HTR-8/SVneo (cell line): ENCODE measurements at places on chromosomes 2 and 18.

- DNase-seq = no peak
Measured at GRCh38 chr2:144270951-144271350, 249.0 kb downstream of the ZEB2 start.

GRCh38 chr2:66827851-66828250 is 392.9 kb downstream of the MEIS1 start:
- no peak for DNase-seq

DNA sequence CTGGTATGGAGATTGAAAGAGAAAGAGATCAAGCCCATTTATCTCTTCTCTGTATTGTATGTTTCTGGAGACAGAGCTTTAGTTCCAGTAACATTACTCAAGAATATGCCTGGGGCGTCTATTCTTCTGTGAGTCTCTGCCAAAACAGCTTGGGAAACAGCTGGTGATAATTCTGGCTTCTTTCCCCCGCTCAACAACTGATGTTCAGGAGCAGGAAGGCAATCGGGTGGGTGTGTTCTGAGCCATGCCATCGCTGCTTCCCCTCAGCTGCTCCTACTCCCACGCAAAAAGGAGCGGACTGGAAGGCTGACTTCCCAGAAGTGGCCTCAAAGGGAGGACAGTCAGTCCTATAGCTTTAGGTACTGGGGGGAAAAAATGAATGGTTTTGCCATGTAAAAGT is 695.1 kb downstream of the PLCL1 start:
- DNase-seq = no peak

DNA sequence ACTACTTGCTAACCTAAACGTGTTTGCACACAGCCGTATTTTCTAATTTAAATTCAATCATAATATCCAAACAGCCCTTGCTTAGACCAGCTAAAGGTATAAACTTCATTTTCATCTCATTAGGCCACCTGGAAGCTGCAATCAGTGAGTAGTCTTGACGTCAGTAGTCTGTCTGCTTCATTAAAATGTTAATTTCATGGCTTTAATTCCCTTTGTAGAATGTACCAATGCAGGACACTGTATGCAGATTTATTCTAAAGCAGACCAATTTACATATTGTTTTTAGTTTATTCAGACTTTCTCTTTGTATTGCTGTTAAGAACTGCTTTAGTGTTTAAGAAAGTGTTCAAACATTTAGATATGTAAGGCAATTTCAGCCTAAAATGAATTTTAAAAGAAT is 158.2 kb downstream of the LCLAT1 start:
- no peak for DNase-seq

- DNase-seq = no peak
Measured at GRCh38 chr2:135573620-135574019, 42.3 kb downstream of the R3HDM1 start.
